ENCODE measurements at places on chromosomes 6 and 20.

DNA sequence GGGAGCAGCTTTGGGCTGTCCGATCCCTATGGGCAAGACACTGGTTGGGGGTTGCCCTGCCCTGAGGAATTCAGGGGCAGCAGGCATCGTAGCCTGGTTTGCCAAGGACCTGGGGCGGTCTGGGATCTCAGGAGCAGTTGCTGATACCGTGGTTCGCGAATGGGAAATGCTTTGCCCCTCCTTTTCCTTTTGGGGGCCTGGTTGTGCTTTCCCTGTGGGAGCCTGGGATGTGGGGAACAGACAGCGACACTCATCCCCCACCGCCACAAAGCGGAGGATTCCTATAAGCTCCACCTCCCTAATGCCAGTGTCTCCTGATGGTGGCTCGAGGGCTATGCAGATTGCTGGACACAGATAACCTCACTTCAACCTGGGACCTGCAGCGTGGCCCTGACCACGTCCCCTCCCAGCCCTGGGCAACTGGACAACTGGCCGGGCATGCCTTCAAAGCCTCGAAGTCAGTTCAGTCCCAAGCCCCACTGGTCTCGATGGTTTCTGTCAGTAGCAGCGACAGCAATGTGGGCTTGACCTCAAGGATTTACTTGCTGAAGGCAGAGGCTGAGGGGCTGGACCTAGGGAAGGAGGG lies 3.3 kb downstream of the CEBPB start:
- DNase-seq: peak; percentile 29

DNA sequence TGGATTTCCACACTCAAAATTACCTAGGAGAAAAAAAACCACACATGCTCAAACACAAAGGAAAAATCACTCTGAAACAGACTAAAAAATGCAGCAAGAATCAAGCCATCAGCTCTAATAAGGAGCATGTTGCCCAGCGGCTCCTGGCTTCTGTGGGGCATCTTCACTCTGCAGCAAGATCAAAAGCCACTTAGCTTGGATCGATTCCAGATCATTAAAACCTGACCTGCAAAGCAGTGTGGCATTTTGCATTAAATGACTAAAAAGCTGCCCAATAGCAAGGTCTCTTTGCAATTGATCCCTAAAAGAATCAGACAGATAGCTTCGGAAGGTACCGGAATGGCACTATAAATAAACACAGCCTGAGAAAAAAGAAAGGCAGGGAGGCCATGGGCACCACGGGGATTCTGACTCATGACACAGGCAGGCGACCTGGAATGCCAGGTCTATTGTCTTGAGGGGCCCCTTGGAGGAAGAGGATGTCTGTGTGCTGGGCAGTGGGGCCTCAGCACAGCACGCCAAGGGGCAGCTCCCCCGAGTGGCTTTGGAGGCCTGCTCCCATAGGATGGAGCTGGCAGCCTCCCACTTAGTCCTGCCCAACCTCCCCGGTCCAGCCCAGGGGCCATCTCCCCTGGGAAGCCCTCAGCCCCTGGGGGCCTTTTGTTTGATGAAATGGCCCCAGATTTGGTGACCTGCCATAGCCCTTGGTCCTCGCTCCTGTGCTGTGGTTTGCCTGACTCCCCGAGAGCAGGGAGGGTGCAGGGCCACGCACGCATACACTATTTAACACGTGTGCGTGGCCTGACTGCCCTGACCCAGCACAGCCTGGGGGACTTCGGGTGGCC lies 7.6 kb downstream of the LEMD2 start:
- no peak for DNase-seq

- DNase-seq: no peak
These were observed 131.9 kb upstream of the SGK1 start for GRCh38 chr6:134449781-134450180.

DNA sequence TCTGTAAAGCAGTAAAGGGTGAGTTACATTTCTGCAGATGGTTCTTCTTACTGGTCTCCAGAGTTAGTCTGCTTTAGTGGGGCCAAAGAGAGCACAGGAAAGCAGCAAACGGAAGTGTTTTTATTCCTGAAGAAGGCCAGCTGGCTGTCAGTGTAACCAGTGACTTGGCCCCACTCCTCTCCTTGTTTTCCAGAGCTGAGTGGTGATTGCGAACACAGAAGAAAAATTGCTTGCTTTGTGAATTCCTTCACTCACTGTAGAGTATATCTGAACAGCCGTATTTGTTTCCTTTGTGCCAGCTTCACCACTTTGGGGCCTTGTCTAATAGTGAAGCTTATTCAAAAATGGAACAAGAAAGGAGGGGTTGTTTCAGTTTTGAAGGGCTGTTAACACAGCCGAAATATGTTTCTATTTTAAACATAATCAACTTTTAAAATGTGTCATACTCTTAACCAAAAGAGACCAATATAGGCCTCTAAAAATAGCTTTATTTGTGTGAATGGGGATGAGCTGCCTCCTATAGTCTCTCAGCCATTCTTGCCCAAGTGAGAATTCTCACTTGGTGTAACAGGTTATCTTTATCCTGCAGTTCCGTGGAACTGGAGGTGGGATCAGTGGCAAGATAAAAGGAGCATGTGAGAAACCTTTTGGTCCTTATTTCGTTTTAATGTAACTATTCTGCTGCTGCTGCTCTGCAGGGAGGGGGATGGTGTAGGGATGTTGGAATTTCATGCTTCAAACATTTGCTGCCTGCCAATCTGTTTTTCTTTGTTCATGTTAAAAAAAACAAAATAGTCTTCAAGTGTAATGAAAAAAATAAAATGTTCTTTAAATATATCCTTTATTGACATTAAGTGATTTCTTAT lies 37.8 kb downstream of the ZC2HC1B start:
- no peak for DNase-seq

- no peak for DNase-seq
These were observed 172.5 kb downstream of the HTR1B start for GRCh38 chr6:77290798-77291197.
